ENCODE measurements at places on chromosomes 13 and 19. TPM values are rescaled to one million over a fixed set of nuclear protein-coding genes. Genes with fewer than 3 reads are reported as not detected.
A peak's percentile ranks its signal among the peaks of the same experiment; 100 is the strongest.

Gene MUC16
- total RNA-seq, result not detected

Gene STOML3
- total RNA-seq, result not detected

GRCh38 chr13:24050292-24050711 is 110.2 kb upstream of the SPATA13 start:
- no peak for DNase-seq

- peak; percentile 93 for DNase-seq
These were observed 1.5 kb upstream of the MYADM start for GRCh38 chr19:53865918-53866864.

GRCh38 chr19:22602631-22603272 is 31.4 kb upstream of the ZNF492 start:
- DNase-seq, result no peak

GRCh38 chr19:7533925-7534480 is 1.5 kb upstream of the PNPLA6 start:
- peak; percentile 37 for DNase-seq

DNA sequence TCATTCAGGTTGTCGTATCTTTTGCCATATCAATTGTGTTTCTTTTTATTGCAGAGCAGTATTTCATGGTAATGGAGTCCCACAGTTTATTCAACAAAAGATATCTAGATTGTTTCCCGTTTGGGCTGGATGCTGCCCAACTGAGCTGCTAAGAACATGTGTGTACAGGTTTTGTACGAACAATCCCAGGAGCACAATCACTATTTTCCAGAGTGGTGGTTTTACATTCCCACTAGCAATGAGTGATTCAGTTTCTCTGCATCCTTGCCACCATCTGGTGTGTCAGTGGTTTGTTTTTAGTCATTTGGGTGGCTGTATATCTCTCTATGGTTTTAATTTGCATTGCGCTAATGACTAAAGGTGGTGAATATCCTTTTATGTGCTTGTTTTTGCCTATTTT is 52.7 kb upstream of the ZDHHC20 start:
- DNase-seq, result no peak

DNA sequence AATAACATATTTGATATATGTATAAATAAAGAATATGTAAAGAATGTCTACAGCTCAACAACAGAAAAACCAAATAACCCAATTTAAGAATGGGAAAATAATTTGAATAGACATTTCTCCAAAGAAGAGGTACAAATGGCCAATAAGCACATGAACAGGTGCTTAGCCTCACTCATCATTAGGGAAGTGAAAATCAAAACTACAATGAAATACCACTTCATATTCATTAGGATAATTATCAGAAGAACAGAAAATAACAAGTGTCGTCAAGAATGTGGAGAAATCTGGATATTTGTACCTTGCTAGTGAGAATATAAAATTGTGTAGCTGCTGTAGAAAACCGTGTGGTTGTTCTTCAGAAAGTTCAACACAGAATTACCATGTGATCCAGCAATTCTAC is 8.4 kb upstream of the SUPT20H start:
- no peak for DNase-seq

GRCh38 chr19:40799558-40800338 is 757 bp downstream of the EGLN2 start:
- no peak for DNase-seq

DNA sequence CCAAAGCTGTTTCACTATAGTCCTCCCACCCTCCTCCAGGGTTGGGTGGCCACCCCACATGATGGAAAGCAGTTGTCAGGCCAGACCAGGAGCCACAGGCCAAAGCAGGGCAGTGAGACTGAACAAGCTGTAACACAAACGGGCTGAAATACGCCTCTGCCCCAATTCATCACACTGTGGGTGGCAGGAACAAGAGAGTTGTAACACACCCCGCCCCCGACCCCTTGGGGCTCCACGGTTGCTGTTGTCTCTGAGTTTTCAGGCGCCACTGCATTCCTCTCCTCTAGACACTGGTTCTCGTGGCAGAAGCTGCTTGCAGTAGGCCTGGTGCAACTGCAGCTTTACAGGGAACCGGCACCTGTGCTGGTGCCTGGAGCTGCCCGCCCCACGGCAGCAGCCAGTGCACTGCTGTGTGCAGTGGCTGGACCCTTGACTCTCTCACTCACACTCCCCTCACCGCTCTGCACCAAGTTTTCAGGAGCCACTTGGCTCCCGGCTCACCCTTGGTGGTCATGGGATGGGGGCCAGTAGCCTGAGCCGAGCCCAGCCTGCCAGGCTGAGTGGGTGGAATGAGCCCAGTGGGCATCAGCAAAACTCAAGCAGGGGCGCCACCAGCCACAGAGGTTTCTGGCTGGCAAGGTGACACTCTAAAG is 1314.5 kb upstream of the MIR17HG start:
- DNase-seq, result no peak

GRCh38 chr13:83987394-83987793 is 105.1 kb upstream of the SLITRK1 start:
- DNase-seq, result no peak

- DNase-seq, result peak; percentile 54
These were observed 3.5 kb upstream of the CIRBP start for GRCh38 chr19:1265615-1266128.

GRCh38 chr13:67696775-67697174 is 466.6 kb upstream of the PCDH9 start:
- DNase-seq, result no peak

- DNase-seq, result no peak
These were observed 45.2 kb downstream of the GPR180 start for GRCh38 chr13:94646904-94647303.

GRCh38 chr13:39403106-39403505 is 199.9 kb downstream of the LHFPL6 start:
- DNase-seq, result no peak

- DNase-seq, result no peak
These were observed 103.7 kb downstream of the TBC1D4 start for GRCh38 chr13:75378301-75378700.

DNA sequence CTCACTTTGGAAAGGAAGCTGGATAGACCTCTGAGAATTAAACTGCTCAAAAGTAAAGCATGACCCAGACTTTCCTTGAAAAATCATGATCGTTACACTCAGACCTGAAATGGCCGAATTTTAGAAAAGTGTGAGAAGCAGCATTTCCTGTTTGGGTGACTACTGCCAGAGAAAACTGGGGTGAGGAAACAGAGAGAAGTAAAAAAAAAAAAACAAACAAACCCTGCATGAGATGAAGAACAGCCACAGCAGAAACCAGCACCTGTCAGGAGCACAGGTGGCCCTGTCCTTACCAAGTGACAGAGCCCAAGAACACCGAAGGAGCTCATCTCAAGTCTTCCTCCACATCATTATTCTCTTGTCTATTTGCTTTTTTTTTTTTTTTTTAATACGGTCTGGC is 12.0 kb upstream of the ADPRHL1 start:
- DNase-seq, result no peak

DNA sequence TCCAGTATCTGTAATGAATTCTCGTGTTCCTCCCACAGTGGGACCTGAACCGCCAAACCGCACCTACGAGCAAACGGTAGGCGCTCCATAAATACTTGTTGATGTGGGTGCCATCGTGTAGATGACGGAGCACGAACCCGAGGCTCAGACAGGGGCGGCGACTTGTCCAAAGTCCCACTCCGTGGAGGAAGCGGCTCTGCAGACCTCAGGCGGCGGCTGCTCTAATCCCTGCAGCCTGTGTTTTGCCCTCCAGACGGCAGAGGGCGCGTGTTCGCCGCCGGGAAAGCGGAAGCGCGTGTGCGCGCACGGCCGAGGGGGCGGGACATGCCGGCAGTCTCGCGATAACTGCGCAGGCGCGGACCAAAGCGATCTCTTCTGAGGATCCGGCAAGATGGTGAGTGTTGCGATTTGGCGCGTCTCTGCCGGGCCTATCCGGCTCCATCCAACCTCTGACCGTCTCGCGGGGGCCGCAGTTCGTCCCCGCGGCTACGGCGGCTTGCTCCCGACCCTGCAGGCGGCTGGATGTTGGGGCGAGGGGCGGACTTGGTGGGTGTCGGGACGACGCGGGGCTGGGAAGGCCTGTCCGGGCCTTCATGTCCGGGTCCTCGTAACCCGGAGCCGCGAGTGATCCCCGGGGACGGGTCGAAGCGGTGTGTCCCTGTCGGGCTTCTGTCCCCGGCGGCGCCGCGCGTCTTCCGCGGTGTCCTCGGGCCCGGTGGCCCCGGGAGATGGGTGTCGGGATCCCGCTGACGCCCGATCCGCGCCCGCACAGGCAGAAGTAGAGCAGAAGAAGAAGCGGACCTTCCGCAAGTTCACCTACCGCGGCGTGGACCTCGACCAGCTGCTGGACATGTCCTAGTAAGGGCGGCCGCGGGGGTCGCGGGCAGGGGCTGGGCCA is at the start of gene RPS15:
RPS15 (plus strand) TSS at position 362 of the 898 bp plus-strand sequence; CDS start at position 392, 30 bp downstream.
- DNase-seq, result peak; percentile 85
